ENCODE measurements at places on chromosomes 12 and 14.
A peak's percentile ranks its signal among the peaks of the same experiment; 100 is the strongest.

- peak; percentile 22 for DNase-seq
These were observed 23.3 kb downstream of the ZC2HC1C start for GRCh38 chr14:75092698-75093097.

DNA sequence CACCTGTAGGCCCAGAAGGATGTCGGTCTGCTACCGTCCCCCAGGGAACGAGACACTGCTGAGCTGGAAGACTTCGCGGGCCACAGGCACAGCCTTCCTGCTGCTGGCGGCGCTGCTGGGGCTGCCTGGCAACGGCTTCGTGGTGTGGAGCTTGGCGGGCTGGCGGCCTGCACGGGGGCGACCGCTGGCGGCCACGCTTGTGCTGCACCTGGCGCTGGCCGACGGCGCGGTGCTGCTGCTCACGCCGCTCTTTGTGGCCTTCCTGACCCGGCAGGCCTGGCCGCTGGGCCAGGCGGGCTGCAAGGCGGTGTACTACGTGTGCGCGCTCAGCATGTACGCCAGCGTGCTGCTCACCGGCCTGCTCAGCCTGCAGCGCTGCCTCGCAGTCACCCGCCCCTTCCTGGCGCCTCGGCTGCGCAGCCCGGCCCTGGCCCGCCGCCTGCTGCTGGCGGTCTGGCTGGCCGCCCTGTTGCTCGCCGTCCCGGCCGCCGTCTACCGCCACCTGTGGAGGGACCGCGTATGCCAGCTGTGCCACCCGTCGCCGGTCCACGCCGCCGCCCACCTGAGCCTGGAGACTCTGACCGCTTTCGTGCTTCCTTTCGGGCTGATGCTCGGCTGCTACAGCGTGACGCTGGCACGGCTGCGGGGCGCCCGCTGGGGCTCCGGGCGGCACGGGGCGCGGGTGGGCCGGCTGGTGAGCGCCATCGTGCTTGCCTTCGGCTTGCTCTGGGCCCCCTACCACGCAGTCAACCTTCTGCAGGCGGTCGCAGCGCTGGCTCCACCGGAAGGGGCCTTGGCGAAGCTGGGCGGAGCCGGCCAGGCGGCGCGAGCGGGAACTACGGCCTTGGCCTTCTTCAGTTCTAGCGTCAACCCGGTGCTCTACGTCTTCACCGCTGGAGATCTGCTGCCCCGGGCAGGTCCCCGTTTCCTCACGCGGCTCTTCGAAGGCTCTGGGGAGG, at the start of gene LTB4R:
Gene LTB4R, plus strand, starts transcription at position 857 of the 959 bp plus-strand sequence. CDS start 4,150 bp downstream, outside the sequence.
- peak; percentile 88 for DNase-seq

GRCh38 chr12:91627225-91627624, 444.6 kb upstream of the DCN start:
- no peak for DNase-seq

DNA sequence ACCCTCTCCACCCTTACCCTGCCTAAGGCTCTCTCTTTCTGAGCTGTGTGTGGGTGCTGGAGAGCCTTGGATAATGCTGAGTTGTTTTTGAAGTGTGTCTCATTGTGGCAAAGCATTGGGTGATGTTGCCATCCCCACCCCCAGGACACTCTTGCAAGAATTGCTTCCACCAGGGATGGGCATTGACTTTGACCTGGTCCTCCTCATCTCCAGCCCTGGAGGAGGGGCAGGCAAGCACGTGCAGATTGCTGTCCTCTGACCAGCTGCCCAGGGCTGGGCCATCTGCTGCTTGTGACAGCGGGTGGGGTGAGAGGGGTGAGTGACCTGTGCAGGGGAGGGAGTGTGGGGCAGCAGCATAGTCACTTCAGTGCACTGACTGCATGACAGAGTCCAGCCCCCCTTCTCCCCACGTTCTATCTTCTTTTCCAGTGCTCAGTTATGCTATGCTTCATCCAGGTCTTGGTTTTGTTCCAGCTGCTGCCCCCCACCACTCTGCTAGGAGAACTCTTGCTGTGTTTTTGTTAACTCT, 26.2 kb downstream of the SUSD6 start:
- DNase-seq = peak; percentile 85

GRCh38 chr12:79826267-79827128, 108.4 kb downstream of the PPP1R12A start:
- DNase-seq = no peak

DNA sequence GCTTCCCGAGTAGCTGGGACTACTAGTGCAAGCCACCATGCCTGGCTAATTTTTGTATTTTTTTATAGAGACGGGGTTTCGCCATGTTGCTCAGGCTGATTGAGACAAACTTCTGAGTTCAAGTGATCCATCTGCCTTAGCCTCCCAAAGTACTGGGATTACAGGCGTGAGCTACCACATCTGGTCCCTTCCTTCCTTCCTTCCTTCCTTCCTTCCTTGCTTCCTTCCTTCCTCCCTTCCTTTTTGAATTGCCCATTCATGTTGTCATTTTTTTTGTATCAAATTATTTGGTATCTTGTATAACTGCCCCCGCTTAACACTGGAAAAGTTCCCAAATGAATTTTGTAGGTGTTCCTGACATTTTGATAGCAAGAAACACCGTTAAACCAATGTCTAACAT, 11.7 kb downstream of the RAD9B start:
- no peak for DNase-seq

GRCh38 chr14:33408291-33408690, 469.6 kb downstream of the NPAS3 start:
- no peak for DNase-seq

GRCh38 chr12:20950248-20950647, 139.7 kb downstream of the SLCO1B3 start:
- peak; percentile 31 for DNase-seq

- DNase-seq = no peak
These were observed 43.9 kb downstream of the IL31 start for GRCh38 chr12:122130150-122130549.

- no peak for DNase-seq
These were observed 22.8 kb upstream of the USP44 start for GRCh38 chr12:95573951-95574576.

DNA sequence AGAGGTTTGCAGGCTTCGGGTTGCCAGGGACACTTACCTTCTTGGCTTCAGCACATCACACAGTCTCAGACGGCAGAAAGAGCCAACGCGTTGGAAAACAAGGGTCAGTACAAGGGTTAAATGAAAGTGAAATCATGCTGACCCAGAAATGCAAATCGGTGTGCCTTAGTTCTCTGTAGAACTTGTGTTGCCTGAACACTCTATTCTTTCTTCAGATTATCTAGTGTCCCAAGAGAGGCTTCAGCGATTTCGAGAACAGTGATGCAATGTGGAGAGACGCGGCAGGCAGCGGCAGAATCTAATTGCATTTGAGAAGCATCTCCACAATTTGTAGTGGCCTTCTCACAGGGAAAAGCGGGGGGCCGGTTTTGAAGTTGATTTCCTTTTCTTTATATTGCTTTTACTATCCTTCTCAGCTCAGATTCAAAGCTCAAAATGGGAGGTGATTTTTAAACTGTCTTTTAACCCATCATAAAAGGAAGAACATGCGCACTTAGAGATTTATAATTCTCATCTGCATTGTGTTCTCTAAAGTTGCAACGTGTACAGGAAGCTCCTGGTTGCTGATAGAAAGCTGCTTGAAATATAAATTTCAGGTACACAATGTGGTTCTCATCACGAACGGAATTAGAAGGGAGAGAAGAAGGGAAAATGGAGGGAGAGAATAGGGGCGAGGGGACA, 67.8 kb upstream of the EGLN3 start:
- DNase-seq = no peak

DNA sequence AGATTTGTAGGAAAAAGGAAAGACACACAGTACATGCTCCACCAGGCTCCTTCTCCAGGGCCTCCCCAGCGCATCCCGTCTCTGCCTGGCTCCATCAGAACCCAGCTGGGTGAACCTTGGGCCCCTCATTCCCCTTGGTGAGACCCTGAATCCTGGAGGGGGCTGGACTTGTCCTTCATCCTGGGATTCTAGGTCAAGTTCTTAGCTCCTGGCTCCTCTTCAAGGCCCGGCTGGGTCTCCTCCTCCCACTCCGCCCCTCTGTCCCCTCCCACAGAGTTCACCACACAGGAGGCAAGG, 49.2 kb downstream of the PSMA6 start:
- no peak for DNase-seq

All from NCI-H146 (cell line).